ENCODE measurements at places on chromosomes 4 and X.

DNA sequence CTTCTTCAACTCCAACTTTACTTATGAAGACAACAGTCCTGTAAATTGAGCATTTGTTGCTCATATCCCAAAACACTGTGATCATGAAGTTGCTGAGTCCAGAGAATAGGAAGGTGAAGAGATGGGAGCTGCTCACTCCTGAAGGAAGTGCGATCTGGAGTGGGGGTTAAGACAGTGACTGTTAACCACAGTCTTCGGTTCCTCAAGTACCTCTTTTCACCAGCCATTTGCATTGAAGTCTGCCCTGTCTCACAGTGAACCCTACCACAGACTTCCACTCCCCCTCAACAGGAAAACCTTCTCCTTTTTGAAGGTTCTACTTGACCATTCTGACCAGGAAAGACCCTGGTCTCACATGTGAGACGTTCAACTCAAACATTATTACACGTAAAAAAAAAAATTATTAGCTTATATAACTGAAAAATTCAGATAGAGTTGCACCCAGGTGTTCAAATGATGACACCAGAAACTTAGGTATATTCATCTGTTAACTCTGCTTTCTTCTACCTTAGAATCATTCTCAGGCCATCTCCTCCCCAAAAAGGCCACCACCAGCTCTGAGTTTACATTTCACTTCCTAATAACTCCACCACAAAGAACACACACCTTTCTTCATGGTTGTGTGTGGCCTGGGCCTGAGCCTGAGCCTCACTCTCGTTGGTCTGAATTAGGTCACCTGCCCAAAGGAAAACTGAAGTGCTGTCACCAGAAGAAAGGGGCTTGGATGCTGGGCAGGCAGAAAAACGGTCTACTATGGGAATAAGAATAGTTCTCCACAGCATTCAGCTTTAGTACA, 199.2 kb downstream of the DCTD start:
- DNase-seq, result no peak

DNA sequence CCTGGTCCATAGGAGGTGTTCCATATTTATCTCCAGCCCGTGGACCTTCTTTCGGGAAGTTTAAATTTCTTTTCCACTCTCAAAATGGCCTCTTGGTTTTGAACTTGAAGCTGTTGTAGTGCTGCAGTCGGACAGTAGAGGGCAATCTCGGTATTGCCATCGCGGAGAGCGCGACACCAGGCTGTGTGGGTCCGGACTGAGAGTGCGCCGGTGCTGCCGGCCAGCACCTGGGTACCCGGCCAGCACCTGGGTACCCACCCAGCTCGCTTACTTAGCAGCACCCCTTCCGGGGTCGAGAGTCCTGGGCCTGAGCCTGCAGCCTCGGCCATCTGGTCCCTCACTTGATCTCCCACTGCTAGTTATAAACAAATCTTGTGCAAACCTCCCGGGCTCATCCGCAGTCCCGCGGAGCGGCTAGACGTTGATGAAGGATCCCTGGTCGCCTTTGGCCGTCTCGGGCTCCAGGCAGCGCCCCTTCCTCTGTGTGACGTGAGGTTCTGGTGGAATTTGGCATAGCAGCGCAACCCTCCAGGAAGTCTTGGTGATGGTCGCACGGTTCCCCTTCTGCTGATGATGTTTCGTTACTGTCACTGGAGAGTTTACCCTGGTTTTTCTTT, 18.0 kb downstream of the FAM9A start:
- DNase-seq, result peak; percentile 15

DNA sequence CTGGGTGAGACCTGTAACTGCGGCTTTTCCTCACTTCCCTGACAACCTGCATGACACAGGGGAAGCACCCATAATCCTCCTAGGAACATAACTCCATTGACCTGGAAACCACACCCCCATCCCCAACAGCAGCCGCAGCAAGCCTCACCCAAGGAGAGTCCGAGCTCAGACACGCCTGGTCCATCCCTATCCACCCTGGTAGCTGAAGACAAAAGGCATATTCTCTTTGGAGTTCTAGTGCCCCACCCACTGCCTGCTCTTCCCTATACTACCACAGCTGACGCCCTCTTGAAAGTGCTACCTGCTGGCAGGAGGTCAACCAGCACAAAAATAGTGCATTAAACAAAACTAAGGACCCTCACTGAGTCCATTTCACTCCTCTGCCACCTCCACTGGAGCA, 1080.9 kb upstream of the IGFBP7 start:
- no peak for DNase-seq

GRCh38 chr4:182969651-182970279, 52.6 kb upstream of the DCTD start:
- DNase-seq, result no peak
